GM23248 (cell line): ENCODE measurements at places on chromosomes 3 and 15. TPM values are rescaled to one million over a fixed set of nuclear protein-coding genes. Genes with fewer than 3 reads are reported as not detected.

DNA sequence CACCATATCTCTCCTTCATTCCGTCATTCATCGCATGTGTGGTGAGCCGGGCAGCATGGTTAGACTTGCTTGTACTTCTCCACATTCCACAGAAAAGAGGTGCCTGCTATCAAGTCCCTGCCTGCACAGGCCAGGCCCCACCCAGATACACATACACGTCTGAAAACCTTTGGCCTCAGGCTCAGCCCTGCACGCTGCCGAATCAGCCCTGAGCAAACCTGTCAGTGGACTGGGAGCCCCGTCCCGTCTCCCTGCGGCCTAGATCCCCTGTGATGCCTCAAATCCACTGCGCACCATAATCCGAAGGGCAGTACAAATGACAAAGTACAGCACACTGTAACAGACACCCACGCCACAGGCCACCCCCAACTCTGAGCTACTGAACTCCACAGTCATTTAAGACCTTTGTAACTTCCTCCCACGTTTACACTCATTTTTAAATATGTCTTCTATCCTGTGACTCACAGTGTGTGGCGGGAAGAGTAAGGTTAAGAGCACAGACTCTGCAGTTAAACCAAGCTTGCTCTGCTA lies 67.1 kb downstream of the MB21D2 start:
- DNase-seq = peak; percentile 86

GRCh38 chr3:31274326-31275024 lies 258.2 kb upstream of the STT3B start:
- DNase-seq = peak; percentile 70

- no peak for DNase-seq
Observed at GRCh38 chr3:171261487-171261886, 198.7 kb downstream of the TNIK start.

GRCh38 chr3:77186728-77187127 lies 146.8 kb downstream of the ROBO2 start:
- DNase-seq = peak; percentile 38

DNA sequence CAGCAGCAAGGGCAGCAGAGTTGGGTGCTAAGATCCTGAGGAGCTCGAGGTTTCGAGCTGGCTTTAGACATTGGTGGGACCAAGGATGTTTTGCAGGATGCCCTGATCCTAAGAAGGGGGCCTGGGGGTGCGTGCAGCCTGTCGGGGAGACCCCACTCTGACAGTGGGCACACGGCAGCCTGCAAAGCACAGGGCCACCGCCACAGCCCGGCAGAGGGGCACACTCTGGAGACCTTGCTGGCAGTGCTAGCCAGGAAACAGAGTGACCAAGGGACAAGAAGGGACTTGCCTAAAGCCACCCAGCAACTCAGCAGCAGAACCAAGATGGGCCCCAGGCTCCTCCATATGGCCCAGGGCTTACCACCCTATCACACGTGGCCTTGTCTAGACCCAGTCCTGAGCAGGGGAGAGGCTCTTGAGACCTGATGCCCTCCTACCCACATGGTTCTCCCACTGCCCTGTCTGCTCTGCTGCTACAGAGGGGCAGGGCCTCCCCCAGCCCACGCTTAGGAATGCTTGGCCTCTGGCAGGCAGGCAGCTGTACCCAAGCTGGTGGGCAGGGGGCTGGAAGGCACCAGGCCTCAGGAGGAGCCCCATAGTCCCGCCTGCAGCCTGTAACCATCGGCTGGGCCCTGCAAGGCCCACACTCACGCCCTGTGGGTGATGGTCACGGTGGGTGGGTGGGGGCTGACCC lies 18.8 kb downstream of the SEC61A1 start:
- DNase-seq = no peak

DNA sequence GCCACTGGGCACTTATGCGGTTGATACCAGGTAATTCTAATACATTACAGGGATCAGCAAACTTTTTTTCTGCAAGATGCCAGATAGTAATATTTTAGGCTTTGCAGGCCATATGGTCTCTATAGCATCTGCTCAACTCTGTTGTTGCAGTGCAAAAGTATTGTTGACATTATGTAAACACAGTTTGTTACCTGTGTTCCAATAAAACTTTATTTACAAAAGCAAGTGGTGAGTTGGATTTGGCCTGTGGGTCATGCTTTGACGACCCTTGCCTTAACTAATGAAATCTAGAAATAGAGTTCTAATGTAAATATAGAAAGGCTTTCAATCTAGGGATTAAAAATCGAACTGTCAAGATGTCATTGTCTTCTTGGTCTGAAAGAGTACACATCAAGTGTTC lies 44.4 kb downstream of the PIK3CA start:
- DNase-seq = no peak

GRCh38 chr15:98257290-98257689 lies 296.8 kb downstream of the ARRDC4 start:
- DNase-seq = no peak

GRCh38 chr3:23665741-23666140 lies 140.0 kb upstream of the UBE2E1 start:
- DNase-seq = peak; percentile 60

- no peak for DNase-seq
Observed at GRCh38 chr15:100941536-100941935, 22.4 kb downstream of the LRRK1 start.

GRCh38 chr3:39277893-39278615 lies 1.8 kb downstream of the CX3CR1 start:
- no peak for DNase-seq

- no peak for DNase-seq
Observed at GRCh38 chr3:7015683-7016440, 154.9 kb downstream of the GRM7 start.

DNA sequence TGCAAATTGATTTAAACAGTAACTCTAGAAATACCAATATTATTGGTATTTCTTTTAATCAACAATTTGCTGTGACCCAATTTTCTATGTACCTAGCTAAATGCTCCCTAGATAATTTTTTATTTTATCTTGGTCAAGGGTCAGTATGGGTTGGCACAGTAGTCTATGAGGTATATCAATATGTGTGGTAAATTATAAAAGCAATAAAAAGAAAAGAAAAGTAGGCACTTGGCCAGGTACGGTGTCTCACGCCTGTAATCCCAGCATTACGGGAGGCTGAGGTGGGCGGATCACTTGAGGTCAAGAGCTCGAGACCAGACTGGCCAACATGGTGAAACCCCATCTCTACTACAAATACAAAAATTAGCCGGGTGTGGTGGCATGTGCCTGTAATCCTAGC lies 34.0 kb upstream of the STIMATE start:
- no peak for DNase-seq

DNA sequence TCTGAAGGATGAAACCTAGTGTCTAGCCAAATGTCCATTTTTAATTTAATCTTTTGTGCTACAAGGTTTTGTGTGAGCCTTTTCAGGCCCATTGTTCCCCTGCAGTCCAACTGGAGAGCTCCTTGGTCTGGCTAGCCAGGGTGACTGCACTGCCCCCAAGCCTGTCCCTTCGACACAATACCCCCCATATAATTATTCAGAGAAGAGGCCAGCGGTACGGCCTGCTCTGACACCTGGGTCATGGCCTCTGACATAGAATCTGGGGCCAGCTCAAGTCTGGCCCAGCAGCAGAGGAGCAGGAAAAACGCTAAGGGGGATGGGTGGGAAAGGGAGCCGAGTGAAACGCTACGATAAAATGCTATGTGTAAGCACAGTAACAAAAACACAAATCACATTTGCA lies 64.2 kb upstream of the PYGO1 start:
- no peak for DNase-seq

- DNase-seq = no peak
Observed at GRCh38 chr3:195110647-195111318, 160.2 kb downstream of the XXYLT1 start.

DNA sequence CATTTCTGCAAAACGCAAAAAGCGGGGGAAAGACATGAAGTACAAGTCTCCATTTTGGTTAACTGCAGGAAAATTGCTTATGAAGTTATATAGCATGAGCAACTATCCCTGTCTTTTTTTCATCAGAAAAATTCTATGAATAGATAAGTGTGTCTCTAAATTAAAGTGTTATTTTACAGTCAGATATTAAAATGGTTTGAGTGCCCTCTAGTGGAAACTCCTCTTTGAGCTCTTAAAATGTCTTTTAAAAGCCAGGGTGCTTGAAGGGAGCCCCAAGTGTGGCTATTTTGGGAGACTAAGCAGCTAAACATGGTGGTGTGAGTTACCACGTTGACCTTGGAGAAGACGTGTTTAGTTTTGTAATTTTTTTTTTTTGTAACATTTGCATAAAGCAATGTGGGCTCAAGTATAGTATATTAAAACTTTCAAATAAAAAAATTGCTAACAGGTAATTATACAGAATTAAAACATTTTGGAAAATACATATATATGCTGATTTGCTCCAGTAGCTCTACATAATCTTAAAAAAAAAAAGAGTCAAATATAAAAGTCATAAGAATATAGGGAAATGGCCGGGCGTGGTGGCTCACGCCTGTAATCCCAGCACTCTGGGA lies 77.2 kb downstream of the PPP2R3A start:
- DNase-seq = peak; percentile 74

- DNase-seq = peak; percentile 57
Observed at GRCh38 chr15:40766906-40767837, 2.6 kb upstream of the C15orf62 start.

DNA sequence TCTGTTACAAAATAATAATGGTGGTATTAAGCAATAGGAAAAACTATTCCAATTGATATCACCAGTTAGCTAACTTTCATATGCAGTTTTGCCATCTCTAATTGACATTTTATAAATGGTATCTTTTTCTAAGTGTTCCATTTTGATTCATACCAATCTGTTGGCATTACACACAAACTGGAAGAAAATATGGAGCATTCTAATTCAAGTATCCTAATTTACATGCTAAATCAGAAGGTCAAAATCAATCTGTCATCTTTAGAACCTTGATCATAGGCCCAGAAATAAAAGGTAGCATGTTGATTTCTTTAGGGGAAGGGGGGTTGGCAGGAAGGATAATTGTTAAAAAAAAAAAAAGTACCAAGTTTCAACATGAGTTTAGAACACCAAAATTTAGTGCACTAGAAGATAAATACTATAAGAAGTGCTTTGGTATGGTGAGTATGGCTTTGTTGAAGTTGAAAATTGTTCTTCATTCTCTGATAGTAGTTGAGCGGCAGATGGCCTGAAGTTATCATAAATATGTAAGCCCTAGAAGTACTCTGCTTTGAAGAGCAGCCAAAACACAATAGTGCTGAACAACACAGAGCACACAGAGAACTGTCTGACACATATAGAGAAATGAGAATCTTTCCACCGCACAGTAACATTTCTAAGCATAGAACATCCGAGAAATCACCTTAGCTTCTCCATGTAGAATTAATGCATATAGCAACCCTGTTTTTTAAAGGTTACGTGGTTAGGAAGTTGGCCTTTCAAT lies 130.1 kb downstream of the TAFA4 start:
- DNase-seq = no peak

GRCh38 chr15:99051308-99051707 lies 43.7 kb upstream of the PGPEP1L start:
- DNase-seq = no peak

DNA sequence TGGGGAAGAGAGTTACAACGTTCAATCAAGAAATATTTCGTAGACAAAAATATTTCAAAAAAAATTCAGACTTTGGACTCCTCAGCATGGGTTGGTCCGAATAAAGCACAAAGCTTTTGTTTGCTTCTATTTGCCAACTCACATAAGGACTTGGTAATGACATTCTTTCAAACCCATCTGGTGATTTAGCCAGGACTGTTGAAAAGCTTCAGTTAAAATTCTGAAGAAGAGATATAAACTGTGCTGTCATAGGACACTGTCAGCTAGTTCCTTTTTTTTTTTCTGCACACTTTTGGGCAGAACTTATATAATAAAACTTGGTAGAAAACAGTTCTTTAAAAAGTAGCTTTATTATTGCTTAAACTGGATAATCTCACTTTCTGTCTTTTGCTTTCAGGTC lies 660.8 kb upstream of the SGO1 start:
- no peak for DNase-seq

GRCh38 chr3:56688191-56688590 lies 5.1 kb upstream of the TASOR start:
- DNase-seq = no peak

DNA sequence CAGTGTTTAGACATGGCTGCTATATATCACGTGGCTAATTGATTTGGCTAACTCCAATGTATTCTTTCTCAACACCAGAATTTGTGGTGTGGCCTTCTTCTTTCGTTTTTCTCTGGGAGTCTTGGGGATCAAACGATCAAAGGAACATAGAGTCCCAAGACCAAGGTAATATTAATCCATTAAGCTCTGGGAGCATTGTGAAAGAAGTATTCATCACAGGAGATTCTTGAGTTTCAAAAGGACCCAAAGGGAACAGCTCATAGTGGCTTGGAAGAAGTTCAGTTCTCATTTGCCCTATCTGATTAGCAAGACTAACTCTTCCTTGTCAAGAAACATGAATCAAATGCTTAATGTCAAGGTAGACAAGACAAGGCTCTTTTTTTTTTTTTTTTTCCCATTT lies 32.9 kb upstream of the TICRR start:
- DNase-seq = no peak

DNA sequence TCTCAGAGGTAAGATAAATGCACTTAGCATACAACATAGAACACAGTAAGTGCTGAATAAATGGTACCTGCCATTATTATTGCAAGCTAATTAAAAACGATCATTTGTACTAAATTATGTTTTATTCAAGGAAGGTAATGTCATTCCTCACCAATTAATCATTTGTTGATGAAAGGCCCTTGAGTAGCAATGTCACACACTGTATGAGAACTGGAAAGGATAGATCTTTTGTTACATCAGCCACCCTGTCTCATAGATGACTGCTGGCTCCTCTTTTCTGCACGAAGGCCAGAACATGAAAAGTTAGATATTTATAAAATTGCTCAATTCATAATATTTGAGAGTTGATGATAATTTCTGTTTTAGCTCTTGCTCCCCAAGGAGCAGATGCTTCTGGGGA lies 415.4 kb downstream of the RBMS3 start:
- peak; percentile 55 for DNase-seq

GRCh38 chr3:159499031-159499793 lies 489.4 kb upstream of the IL12A start:
- peak; percentile 44 for DNase-seq

DNA sequence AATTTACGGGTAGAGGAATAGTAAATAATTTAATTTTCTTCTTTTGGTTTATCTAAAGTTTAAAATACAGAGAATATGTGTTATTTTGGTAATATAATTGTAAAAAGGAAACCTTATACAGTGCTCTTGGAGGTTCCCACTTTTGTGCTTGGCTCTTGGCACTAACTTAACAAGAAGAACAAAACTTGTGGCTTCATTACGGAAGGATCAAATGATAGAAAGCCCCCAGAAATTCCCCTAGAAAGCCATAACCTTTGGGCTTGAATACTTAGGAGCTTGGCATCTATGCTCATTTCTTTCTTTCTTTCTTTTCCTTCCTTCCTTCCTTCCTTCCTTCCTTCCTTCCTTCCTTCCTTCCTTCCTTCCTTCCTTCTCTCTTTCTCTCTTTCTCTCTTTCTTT lies 197.5 kb downstream of the SOX2 start:
- DNase-seq = no peak

The AMOTL2 gene
- total RNA-seq = 336 and 347 TPM in 2 replicates

The SCG5 gene
- 16.2 and 26.1 TPM in 2 replicates for total RNA-seq

The IL17RE gene
- 0.51 and 5.5 TPM in 2 replicates for total RNA-seq

The FAM3D gene
- total RNA-seq = not detected in 2 replicates

The ANKRD34C gene
- total RNA-seq = not detected in 2 replicates

The P2RY13 gene
- not detected in 2 replicates for total RNA-seq

The GNAT1 gene
- not detected in 2 replicates for total RNA-seq

The PRICKLE2 gene
- total RNA-seq = 19.6 and 24.8 TPM in 2 replicates

The KCNAB1 gene
- total RNA-seq = not detected in 2 replicates

The RLBP1 gene
- not detected in 2 replicates for total RNA-seq

The CYP1A2 gene
- not detected in 2 replicates for total RNA-seq

The AP3B2 gene
- 0.63 and 0.86 TPM in 2 replicates for total RNA-seq

The FMN1 gene
- total RNA-seq = 2.0 and 2.2 TPM in 2 replicates
